Activated T-helper 2 cell treated with anti-CD3 and anti-CD28 coated beads, Interferon-gamma antibody, Interleukin-2, Interleukin-4, amounts not matched to agents 10 μg/mL and 5 μg/mL and 100 μg/mL, durations not matched to agents 14 hours and 24 hours and 36 hours (primary cell): ENCODE measurements at places on chromosomes 7 and 10. TPM values are rescaled to one million over a fixed set of nuclear protein-coding genes. Genes with fewer than 3 reads are reported as not detected.

The KIF20B gene
- total RNA-seq: 59.2 and 64.1 TPM in 2 replicates

The TDRD1 gene
- 0.11 and 0.30 TPM in 2 replicates for total RNA-seq

The TBC1D12 gene
- 0.85 and 1.4 TPM in 2 replicates for total RNA-seq

The WDR86 gene
- not detected in 2 replicates for total RNA-seq

The ALOX5 gene
- total RNA-seq: 0.21 and 0.32 TPM in 2 replicates

The HOXA10 gene
- not detected in 2 replicates for total RNA-seq

The SLC16A12 gene
- not detected in 2 replicates for total RNA-seq

The ANKRD1 gene
- total RNA-seq: not detected in 2 replicates

The HABP2 gene
- not detected in 2 replicates for total RNA-seq
